ENCODE measurements at places on chromosomes 5 and 9.
A peak's percentile ranks its signal among the peaks of the same experiment; 100 is the strongest.

- DNase-seq: peak; percentile 65
These were observed 46.6 kb upstream of the TNC start for GRCh38 chr9:115164511-115164974.

- DNase-seq: peak; percentile 52
These were observed 15.4 kb downstream of the FAM81B start for GRCh38 chr5:95406426-95407090.

- DNase-seq: peak; percentile 23
These were observed 128.1 kb downstream of the ACTL7B start for GRCh38 chr9:108727580-108728111.

GRCh38 chr5:33336891-33337636 is 103.7 kb upstream of the TARS1 start:
- peak; percentile 86 for DNase-seq

- DNase-seq: no peak
These were observed 52.9 kb downstream of the APBA1 start for GRCh38 chr9:69619233-69619632.

- DNase-seq: no peak
These were observed 205.5 kb downstream of the PAX5 start for GRCh38 chr9:36828611-36829013.

Measured in fibroblast of the aortic adventitia (primary cell).